ENCODE measurements at places on chromosomes 16 and 17.

DNA sequence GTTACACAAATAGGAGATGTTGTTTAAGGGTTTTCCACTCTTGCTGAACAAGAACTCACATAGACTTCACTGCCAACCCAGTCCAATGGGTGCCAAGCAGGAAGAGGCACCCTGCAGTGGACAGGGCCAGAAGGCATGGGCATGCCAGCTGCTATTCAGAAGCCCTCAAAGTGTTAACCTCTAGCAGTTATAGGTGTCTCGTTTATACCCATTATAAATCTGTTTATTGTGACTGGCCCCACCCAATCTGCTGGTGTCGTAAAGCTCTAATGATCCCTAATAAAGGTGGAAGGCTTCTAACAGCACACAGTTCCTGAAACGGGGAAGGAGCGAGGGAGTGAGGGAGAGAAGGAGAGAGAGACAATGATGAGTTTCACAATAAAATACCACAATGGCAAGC is 23.9 kb downstream of the HNF1B start:
- DNase-seq: no peak

- no peak for DNase-seq
Measured at GRCh38 chr17:18963126-18964017, 11.4 kb downstream of the SLC5A10 start.

- no peak for DNase-seq
Measured at GRCh38 chr16:84631886-84632285, 14.0 kb upstream of the COTL1 start.

DNA sequence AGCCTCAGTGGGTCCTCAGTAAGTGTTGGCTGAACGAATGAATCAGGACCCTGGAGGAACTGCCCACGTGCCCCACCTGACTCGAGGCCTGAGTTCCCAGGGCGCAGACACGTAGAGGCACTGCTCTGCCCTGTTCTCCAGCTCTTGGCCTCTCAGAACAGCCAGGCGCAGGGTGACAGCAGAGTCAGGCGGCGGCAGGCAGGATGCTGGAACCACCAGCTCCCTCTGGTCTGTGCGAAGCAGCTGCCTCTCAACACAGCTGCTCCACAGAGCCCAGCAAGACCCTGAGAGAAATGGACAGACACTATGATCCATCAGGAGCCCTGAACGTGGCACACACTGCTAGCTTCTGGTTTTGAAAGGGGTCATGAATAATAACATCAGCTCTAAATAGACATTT is 53.1 kb upstream of the BCO1 start:
- DNase-seq: no peak

DNA sequence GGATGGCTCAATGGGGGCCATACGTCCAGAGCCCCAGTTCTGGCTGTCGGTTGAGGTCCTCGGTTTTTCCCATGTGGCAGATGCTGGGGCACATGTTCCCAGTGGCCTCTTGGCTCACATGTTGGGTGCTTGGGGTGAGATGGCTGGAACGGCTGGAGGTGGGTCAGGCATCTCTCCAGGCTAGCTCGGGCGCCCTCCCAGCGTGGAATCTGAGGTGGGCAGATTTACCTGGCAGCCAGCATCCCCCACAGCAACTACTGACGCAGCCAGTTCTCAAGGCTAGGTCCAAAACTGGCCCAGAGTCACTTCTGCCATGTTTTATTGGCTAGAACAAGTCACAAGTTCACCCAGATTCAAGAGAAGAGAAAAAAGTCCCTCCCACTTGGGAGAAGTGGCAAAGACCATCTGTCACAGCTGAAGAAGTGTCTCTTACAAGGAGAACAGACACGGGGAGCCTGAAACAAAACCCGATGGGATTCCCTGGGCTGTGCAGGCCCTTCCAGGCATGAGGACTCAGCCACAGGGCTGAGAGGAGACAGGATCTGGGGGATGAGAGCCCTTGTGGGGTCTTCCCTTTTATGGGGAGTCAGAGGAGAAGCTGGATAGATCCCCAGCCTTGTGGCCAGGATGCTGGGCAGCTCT is 15.2 kb downstream of the ACE start:
- no peak for DNase-seq

GRCh38 chr17:3894911-3895343 is 2.1 kb upstream of the CAMKK1 start:
- peak; percentile 74 for DNase-seq

DNA sequence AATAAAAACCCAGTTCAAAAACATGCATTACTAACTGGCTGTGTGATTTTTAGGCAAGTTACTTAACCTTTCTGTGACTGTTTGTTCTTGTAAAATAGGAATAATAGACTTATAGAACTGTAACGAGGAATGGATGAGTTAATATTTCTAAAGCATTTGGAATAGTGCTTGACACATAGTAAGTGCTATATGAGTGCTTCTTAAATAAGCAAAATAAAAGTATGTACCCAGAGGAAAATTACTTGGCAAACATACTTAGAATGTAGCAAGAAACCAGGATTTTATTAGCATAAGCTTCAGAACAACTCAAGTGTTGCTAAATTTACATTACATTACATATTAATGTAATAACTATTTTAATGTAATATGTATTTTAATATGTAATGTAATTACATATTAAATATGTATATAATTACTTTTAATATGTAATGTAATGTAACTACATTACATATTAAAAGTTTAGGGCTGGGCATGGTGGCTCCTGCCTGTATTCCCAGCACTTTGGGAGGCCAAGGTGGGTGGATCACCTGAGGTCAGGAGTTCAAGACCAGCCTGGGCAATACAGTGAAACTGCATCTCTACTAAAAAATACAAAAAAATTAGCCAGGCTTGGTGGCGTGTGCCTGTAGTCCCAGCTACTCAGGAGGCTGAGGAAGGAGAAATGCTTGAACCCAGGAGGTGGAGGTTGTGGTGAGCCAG is 14.2 kb downstream of the NFAT5 start:
- DNase-seq: no peak

GRCh38 chr16:63830061-63830460 is 1291.8 kb downstream of the CDH11 start:
- no peak for DNase-seq

GRCh38 chr17:44914148-44914547 is 1.2 kb downstream of the GFAP start:
- DNase-seq: no peak

GRCh38 chr16:73126525-73126853 is 78.6 kb upstream of the ZFHX3 start:
- DNase-seq: peak; percentile 72

DNA sequence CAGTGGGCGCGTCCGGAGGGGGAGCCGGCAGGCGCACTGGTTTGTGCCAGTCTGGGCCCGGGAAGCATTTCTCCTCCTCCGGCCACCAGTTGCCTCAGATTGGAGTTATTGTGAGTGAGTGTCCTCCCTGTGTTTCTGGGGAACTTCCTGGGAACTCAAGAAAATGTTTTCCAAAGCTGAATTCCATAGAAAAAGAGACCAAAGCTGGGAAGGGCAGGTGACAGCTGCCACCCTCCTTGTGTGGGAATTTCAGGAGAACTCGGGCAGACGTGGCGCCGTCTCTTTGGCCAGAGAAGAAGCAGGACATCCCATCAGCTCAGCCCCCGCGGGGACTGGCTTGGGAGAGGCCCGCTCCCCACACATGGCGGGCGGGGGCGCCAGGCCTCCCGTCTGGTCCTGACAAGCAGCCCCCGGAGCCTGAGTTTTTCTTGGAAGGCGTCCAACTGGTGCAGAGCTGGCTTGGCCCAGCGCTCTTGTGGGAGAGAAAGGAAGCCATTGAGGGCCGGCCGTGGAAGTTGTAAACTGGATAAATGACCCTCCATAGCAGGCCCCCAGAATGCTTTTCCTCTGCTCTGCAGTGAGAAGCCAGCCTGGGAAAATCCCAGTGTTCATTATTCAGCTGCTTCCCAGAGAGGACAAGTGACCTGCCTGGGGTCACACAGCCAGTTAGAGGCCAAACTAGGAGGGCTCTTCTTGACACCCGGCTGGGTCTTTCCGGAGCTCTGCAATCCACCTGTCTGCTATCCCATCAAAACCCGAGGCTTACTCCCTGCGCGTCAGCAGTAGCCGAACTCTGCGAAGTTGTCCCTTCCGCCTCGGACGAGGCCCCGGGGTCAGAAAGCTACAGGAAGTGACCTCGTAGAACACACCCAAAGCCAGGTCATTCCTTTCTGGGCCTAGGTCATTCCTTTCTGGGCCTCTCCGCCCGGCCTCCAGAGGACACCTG is 39.2 kb upstream of the GSE1 start:
- no peak for DNase-seq

- peak; percentile 85 for DNase-seq
Measured at GRCh38 chr16:10738231-10739077, 5.2 kb upstream of the NUBP1 start.

GRCh38 chr16:57752581-57753447 is 17.2 kb downstream of the KATNB1 start:
- no peak for DNase-seq

GRCh38 chr17:63446753-63447470 is 806 bp upstream of the CYB561 start:
- peak; percentile 29 for DNase-seq

DNA sequence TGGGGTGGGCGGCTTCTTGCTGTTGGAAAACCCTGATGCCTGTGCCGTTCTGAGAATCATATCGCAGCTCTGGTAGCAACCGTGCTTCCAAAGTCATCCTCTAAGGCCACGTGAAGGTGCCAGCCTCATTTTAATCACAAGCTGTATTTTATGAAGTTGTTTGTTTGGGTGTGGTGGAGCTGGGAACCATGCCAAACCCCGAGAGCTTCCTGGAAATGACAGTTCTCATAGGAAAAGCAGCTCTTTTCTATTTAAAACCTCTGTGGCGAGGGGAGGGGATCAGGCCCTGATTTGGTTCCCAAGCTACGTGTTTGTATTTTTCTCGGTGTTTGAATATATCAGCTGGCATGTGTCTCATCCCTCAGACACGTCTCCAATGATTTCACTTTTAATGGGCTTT is 21.7 kb downstream of the KNOP1 start:
- peak; percentile 75 for DNase-seq

Measured in bronchial epithelial cell (primary cell).